AG04450 (cell line): ENCODE measurements at places on chromosomes 7 and 10. TPM values are rescaled to one million over a fixed set of nuclear protein-coding genes. Genes with fewer than 3 reads are reported as not detected.

Gene KNDC1
- polyA plus RNA-seq = 0.46 and 0.56 TPM in 2 replicates

Gene PIK3CG
- polyA plus RNA-seq = 0.02 and 0.14 TPM in 2 replicates

Gene TEX47
- not detected in 2 replicates for polyA plus RNA-seq

Gene MAP3K8
- polyA plus RNA-seq = 4.3 and 5.3 TPM in 2 replicates

Gene IGF2BP3
- 78.5 and 98.2 TPM in 2 replicates for polyA plus RNA-seq

Gene PTPRE
- polyA plus RNA-seq = 0.04 and 0.38 TPM in 2 replicates

Gene FKBP6
- polyA plus RNA-seq = not detected in 2 replicates

GRCh38 chr7:76155938-76156337 is 45.8 kb upstream of the SRRM3 start:
- no peak for DNase-seq

- DNase-seq = no peak
Observed at GRCh38 chr10:22489975-22490374, 144.7 kb downstream of the SPAG6 start.

- DNase-seq = no peak
Observed at GRCh38 chr7:91847876-91848588, 32.5 kb downstream of the MTERF1 start.

- no peak for DNase-seq
Observed at GRCh38 chr10:1208366-1209311, 152.5 kb downstream of the WDR37 start.

DNA sequence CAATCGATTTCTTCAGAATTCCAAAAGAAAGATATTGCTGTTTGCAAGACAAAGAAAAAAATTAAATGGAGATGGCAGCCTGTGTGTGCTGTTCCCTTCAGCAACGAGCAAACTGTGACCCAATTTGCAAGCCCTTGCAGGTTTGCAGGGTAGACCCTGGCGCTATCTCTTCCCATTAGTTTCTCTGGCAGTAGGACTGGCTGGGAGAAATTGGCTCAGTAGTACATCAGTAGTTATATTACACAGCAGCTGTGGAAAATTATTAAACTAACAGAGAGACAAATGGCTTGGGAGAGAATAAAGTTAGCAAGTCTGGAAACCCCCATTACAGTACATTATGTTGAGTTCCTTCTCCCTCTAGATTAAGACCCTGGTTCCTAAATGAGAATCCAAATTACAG is 116.4 kb upstream of the ITGB1 start:
- DNase-seq = no peak

DNA sequence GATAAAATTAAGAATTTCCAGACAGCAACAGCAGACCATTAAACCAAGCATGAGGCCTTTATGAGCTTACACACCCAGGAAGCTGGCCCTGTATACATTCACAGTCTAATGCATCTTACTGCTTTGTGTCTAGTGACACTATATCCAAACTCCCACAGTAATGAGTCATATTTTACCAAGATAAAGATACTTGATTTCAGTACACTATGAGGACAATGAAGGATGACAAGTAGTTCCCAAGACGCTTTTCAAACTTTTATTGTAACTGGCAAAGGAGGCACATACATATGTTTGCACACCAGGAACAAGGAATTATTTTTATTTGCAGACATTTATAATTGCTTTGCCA is 148.0 kb downstream of the TSPAN12 start:
- no peak for DNase-seq

DNA sequence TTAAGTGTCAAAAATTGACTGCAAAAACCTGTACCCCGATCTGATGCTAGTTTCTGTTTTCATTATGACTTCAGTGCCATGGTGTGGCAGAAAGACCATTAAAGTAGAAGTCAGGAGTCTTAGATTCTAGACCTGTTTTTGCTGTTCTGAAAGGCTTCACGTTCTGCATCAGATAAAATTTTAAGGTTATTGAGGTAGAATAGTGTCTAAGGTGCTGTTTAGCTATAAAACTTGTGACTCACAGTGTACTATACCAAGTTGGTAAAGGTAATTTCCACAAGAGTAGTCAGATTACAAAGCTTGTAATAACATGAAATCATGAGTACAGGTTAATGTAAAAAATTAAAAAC is 38.6 kb downstream of the ZNRF2 start:
- no peak for DNase-seq
